ENCODE measurements at places on chromosomes 3 and 15.

DNA sequence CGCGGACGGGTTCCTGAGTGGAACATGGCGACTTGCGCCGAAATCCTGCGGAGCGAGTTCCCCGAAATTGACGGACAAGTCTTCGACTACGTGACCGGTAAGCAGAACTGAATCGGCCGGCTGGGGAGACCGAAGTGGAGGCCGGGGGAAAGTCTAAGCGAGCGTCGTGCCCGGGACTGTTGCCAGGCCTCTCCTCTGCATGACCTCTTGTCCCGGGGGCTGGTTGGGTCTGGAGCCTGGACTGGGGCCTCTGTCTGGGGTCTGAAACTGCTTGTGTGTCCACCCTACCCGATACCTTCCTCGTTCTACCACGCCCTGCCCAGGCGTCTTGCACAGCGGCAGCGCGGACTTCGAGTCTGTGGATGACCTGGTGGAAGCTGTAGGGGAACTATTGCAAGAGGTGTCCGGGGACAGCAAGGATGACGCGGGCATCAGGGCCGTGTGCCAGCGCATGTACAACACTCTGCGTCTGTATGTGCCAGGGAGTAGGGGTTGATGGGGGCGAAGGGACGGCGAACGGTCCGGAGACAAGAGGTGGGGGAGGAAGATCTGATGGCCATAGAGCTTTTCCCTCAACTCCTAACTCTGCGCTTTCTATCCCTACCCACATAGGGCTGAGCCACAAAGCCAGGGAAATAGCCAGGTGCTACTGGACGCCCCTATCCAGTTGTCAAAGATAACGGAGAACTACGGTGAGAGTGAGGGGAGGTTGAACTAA is at the start of gene ABCF3:
ABCF3 (plus strand) TSS at position 16 of the 718 bp plus-strand sequence; CDS start at position 25, 9 bp downstream.
- DNase-seq: no peak

DNA sequence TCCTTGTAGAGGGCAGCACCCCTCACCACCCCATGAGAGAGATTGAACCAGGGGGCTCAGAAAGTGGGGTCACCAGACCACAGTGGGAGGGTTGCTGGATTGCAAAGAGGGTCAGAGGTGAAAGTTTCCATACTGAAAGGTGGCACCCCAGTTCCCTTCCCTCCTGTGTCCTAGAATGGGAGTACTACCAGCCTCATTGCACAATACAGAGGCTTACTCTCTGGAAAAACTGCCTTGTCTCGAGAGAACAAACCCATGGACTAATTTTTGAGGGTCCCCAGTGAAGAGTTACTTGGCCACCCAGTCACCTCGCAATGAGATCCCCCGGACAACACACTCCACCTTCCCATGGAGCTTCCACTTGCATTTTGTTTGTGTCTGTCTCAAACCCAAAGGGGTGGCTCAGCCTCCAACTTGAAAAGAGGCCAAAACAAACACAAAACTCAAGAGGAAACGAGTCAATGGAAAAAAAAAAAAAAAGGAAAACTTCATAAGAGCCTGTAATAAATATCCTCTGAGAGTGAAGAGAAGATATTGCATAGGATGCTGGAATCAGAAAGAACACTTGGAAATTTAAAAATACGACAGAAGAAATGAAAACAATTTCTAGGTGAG is 18.6 kb downstream of the MESP2 start:
- no peak for DNase-seq

DNA sequence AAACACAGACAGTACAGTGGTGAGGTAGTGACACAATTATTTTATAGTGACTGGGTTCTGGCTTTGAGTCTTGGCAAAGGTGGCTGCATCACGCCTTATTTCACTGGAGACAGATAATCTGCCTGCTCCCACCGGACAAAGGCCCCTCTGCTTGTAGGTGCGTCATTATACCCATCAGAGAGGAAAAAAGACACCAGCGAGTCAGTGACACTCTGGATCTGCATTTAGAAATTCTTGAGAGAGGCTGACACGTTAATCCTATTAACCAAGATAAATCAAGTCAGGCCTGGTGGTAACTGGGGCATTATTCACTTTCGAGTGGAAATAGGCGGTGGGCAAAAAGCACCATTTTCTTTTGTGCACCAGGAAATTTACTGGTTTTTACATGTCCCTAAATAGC is 76.2 kb downstream of the NR2F2 start:
- no peak for DNase-seq

GRCh38 chr3:172329070-172329469 is 119.2 kb downstream of the GHSR start:
- no peak for DNase-seq

GRCh38 chr15:77830051-77830468 is 197.3 kb upstream of the LINGO1 start:
- no peak for DNase-seq

DNA sequence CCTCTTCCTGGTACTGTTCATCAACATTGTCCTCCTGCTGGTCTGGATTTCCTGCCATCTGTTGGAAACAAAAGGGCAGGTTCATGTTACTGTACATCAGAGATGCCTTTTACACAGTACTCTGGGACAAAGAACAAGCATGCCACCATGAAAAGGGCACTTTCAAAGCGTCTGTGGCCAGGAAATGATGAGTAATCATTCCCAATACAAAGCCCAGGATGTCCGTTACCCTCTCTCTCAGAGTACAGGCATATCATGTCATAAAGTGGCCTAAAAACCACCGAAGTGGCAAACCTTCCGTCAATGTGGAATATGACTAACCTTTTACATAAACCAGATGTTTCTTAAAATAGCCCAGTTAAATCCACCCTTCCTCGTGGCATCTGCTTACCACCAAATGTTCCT is 71.2 kb downstream of the GOLIM4 start:
- no peak for DNase-seq

GRCh38 chr3:64878362-64878761 is 190.6 kb upstream of the ADAMTS9 start:
- DNase-seq: no peak

DNA sequence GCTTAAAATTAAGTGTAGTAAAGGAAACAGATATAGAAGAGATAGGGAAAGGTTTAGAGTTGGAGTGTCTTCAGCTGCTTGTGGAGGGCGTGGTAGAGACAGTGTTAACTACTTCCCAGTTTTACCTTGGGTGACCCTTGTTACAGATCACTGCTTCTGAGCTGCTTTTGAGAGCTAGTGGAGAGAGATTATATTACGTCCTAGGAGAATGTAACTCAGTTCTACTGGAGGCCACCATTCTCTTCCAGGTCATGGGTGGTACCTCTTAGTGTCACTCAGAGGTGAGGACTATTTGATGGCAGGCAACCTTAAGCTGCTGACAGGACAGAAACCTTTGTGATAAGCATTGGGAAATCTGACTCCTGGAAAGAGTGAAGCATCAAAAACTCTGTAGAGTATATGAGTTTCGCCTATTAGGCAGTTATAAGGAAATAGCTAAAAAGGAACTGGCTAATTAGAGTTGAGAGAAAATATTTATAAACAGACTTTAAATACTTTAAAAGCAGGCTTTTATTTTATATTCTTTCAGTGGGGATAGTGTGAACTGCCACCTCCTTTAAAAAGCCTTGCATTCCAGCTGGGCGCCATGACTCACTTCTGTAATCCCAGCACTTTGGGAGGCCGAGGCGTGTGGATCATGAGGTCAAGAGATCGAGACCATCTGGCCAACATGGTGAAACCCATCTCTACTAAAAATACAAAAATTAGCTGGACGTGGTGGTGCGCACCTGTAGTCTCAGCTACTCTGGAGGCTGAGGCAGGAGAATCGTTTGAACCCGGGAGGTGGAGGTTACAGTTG is 106.5 kb downstream of the ZNF609 start:
- DNase-seq: no peak
